ENCODE measurements at places on chromosomes 6 and 20.
A peak's percentile ranks its signal among the peaks of the same experiment; 100 is the strongest.

DNA sequence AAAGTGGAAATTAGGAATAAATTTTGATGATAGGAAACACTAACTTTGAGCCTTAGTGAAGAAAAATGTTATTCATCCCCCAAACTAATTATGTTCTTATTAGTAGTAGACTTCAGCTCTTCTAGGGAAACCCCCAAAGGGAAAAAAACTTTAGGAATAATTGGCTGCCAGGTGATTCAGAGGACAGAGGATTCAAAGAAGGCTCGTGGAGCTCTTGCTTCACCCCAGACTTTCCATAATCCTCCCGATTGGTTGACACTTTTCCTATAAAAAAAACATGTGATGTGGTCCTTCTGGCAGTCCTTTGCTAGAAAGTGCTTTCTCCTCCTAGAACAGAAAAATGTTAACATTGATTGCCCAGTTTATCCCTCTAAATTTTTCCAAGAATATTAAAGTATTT lies 5.6 kb upstream of the CCDC170 start:
- DNase-seq, result no peak

GRCh38 chr6:84671183-84671582 lies 93.2 kb downstream of the TBX18 start:
- DNase-seq, result no peak

DNA sequence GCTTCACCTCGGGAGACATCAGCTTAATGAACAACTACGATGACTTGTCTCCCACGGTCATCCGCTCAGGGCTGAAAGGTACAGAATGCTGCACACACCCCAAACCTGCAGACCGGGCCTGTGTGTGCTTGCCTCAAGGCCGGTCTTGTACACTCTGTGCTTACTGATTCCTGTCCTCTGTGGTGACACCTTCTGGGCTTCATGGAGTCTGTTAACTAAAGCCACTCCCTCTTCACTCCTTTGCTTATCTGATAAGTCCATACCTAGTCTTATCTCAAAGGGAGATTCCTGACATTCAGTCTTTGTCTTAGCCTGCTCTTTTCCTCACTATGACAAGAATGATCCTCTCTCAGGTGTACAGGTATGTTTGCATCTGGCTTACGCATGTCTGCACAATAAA lies 107.7 kb upstream of the TMEM181 start:
- DNase-seq, result no peak

DNA sequence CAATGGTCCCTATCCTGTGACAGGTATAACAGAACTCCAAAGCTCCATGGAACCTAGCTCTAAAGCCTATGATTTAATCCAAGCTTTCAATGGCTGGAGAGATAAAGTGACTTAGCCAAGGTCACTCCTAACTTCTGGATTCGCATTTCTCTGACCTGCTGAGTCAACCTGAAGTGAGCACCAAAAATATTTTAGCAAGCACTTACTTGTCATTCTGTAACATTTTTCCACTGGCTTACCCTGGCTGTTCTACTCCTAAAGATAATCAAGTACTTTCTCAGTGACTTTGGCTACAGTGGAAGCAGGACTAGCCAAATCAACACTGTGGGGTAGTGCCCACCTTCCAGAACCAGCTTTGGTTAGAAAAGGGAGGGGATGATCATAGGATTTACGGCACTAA lies 188.3 kb downstream of the OGFRL1 start:
- DNase-seq, result no peak

GRCh38 chr6:68973066-68973465 lies 338.0 kb downstream of the ADGRB3 start:
- no peak for DNase-seq

DNA sequence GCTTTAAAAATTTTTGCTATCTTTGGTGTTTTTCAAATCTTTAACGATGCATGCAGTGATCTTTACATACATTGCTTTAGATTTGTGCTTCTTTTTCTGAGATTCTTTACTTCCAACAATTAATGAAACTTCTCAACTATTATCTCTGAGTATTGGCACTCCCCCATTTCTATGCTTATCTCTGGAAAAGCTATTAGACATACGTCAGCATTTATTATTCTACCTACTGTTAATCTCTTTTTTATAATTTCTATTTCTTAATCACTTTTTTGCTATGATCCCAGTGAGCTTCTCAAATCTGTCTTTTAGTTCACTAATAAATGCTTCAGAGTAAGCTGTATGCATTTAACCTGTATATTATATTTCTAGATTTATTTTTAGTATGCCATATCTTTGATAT lies 264.2 kb upstream of the TFAP2D start:
- DNase-seq, result no peak

DNA sequence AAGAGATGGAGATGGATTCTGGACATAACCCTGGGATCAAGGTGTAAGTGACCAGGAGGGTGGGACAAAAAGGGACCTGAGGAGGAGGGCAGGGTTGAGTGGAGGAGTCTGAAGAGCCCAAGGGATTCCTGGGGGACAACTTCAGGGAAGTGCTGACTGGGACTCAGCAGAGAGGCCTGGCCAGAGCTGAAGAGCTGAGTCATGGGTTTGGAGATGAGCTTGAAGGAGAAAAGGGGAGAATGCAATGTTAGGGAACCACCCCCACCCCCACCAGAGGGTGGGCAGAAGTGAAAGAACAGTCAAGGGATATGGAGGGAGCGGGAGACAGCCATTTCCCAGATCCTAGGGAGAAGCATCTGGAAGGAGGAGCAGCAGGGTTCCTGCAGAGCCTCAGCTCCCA lies 55.2 kb downstream of the INSM1 start:
- DNase-seq, result no peak

- DNase-seq, result no peak
Measured at GRCh38 chr20:63178446-63178820, 37.5 kb downstream of the YTHDF1 start.

DNA sequence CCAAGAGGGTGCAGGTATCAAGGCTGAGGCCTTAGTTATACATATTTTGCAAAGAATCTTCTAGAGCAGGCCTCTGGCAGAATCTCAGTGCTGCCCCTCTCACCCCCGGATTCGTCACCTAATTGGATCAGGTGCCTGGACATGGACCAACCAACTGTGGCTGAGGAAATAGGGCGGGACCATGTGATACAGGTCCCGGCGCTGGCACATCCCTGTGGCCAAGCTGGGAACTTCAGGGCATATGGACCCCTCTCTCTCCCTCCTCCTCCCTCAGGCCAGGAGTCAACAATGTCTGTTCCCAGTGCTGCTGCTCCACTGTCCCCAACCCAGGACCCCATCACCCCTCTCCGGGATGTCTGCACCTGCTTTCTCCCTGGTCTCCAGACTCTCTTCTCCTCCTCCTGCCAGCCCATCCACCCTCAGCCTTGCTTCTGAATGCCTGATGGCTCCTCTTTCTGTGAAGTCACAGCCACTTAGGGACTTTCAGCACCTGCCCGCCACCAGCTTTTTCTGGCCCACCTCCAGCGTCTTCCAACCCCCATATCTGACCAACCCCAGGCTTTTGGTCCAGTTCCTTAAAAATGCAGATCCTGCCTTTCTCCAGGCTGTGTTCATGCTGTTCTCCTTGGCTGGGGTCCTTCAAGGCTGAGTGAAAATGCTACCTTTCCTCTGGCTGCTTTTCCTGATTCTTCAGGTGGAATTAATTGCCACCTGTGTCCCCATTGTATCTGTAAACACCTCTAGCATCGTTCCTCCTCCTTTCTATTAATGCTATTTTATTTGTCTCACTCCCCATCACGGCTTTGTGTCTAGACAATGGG lies 19.0 kb upstream of the MLN start:
- peak; percentile 63 for DNase-seq

GRCh38 chr6:2959909-2960719 lies 11.3 kb downstream of the SERPINB6 start:
- DNase-seq, result no peak

DNA sequence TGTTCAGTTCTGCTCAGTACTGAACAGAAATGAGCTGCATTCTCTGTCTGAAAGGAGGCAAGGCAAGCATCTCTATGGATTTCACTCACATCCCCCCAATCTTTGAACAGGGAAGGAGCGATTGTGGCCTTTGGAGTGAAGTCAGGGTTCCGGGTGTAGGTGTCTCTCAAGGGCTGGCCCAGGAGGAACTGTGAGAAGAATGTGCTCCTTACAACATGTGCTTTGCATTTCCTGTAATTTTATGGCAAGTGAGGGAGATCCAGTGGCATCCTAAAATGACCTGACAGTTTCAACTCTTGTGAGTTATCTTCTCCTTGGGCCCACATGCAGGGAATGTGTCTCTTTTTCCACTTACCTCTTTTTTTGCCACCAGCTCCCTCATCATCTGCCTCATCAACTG lies 63.0 kb upstream of the RIN2 start:
- DNase-seq, result no peak

- DNase-seq, result no peak
Measured at GRCh38 chr20:56628015-56628872, 862 bp upstream of the TFAP2C start.

DNA sequence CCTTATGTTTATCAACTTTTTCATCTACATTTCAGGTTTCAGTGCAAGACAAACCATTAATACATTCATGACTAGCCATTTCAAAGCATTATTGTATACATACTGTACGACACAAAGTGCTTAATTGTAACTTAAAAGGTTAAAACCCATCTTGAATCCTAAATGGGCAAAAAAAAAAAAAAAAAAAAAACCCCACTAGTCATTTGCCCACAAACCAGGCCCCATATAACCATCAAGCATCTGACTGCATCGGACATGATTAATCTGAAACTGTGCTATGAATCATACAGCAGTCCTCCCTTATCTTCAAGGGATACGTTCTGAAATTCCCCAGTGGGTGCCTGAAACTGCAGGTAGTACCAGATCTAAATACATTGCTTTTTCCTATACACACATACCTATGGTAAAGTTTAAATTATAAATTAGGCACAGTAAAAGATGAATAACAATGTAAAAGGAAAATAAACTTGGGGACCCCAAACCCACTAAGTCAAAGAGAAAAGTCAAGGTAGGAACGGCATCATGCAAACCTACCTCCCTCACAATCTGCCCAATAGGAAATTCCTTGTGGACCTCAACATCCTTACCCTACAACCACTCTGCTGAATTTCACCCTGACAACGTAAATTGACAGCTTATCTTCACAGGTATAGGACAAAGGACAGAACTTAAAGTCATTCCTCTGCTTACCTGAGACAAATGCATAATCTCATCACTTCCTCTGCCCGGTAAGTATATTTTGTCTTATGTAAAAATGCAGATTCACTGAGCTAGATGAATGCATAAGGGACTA lies 14.3 kb downstream of the B4GALT5 start:
- DNase-seq, result no peak

DNA sequence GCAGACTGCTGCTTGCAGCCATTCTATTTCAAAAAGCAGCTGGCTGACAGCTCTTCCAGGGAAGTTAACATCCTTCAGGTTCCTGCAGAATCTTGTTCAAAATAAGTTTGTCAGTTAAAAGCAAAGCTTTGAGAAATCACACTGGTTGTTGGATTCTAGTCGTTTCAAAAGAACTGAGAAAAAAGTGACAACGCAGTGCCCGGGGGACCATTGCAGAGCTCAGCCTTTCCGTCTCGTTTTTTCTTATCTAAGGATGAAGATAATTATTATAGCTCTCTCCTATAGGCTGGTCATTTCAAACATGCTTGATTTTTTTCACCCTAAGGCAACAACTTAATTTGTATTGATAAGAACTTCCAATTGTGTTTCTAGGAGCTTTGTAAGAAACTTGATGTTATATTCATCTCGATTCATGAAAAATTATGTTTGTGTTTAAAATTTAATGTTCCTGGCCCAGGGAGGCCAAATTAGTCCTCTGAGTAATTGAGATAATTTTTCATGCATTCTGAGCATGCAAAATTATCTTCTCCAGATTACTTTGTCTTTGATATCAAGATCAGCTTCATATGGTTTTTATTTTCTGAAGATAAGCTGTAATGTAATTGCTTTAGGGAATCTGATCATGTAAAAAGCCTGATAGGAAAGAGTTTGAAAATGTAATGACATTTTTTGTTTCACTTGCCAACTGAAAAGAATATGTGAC lies 58.4 kb downstream of the SNAP25 start:
- no peak for DNase-seq

GRCh38 chr6:13358511-13358910 lies 30.2 kb upstream of the TBC1D7 start:
- no peak for DNase-seq

DNA sequence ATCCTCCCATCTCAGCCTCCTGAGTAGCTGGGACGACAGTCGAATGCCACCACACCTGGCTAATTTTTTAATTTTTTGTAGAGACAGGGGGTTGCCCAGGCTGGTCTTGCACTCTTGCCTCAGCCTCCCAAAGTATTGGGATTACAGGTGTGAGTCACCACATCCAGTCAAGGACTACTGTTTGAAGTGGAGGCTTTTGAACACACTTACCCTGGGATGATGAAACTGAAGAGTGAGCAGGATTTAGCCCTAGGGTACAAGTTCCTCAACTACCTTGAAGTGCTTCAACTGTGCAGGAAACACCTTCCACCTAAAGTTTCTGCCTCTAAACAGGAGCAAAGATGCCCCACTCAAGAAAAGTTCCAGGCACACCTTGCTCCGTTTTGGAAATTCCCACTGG lies 15.7 kb upstream of the PARD6B start:
- DNase-seq, result no peak

DNA sequence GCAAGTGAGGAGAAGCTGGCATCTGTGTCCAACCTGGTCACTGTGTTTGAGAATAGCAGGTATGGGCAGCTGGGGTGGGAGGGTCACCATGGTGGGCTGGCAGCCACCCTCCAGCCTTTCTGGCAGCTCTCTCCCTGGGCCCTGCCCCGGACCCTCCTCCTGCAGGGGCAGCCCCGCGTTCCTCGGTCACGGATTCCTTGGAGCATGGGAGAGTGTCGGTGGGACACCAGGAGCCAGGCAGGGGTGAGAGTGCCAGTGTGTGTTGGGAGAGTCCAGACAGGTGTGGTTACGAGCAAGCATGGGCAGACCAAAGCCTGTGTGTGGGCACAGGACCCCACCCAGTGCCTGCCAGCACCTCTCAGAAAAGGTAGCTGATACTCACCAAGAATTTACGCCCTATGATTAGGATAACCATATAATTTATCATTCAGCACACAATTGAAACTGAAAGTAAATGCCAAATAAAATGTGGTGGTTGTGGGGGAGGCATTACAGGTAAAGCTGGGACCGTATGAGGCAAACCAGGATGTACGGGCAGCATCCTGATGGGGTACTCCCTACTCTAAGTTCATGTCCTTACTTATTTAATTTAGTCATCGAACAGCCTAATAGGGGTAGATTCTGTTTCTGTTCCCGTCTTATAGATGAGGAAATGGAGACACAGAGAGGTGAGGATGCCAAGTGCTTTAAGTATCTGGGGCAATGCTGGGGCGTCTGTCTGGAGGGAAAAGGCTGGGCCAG lies 542 bp downstream of the FGD2 start:
- DNase-seq, result no peak

- no peak for DNase-seq
Measured at GRCh38 chr6:86380571-86381125, 556.7 kb upstream of the HTR1E start.

GRCh38 chr6:34731393-34732060 lies 25.8 kb upstream of the SNRPC start:
- no peak for DNase-seq

GRCh38 chr6:35024551-35025054 lies 116.5 kb downstream of the TCP11 start:
- no peak for DNase-seq

Data from cerebellum (tissue), 4 donors.